Stimulated activated CD8-positive, alpha-beta memory T cell treated with anti-CD3 and anti-CD28 coated beads, Interleukin-7, amount 100 ng/mL, for 48 hours (primary cell): ENCODE measurements at places on chromosomes 7 and 10.

- no peak for DNase-seq
These were observed 27.2 kb downstream of the GTF2IRD1 start for GRCh38 chr7:74480861-74481417.

DNA sequence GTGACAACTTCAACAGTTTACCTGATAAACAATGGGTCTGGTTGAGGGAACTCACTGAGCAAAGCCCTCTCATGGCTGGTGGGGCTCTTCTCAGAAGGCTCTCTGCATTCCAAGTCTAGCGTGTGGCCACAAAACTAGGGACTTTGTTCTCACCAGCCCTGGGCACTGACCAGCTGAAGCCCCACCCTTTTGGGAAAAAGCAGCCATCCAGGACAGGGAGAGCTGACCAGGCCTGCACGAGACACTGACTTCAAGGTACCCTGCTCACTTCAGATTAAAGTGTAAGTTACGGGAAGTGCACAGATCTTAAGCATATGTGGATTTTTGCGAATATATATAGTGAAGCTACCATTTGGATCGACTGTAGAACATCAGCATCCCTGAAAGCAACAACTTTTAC lies 67.4 kb upstream of the LRRC4 start:
- DNase-seq = no peak

GRCh38 chr7:4707980-4708411 lies 25.9 kb downstream of the FOXK1 start:
- no peak for DNase-seq

DNA sequence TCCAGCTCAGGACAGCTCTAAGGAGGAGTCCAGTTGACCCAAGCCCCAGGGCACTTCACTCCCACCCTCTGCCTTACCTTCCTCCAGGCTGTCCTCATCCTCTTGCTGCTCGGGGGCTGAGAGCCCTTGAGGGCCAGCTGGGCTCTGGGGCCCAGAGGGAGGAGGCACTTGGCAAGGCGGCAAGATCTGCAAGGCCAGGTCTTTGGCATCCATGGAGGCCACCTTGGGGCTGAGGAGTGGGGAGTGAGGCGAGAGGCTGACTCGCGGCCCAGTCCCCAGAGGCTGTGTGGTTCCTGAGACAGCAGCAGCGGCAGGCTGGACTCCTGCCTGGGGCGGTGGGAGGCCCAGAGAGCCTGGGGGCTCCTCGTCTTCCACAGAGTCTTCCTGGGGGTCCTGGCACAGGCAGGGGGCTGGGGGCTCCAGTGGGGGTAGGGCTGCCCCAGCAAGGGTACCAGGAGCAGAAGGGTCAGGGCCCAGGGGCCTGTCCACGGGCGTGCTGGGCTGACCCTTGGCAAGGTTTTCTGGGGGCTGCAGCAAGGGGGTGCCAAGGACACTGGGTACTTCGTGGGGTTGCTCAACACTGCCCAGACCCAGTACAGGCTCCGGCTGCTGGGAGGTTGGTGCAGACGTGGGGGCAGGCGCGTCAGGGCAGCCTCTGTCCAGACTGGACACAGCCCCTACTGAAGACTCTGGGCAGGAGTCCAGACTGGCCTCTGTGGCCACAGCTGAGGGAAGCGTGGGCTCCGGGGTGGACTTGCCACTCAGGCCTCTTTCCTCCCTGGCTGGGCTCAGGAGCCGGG lies 6.5 kb downstream of the NACAD start:
- no peak for DNase-seq

DNA sequence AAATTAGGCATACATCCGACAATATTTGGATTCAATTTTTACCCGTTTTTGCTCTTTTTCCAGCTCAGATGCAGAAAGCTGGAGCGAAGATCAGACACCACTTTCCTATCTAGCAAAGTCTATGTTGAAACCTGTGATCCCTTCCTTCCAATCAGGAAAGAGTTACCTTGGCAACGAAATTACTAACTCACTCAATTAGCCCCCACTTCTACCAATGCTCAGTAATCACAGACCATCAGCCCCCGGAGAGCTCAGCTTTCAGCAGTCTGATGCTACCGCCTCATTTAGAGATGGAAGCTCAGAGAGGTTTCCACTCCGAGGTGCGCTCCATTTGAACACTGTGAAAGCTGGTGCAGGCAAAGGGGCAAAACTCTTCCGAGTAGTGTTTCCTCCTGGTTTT lies 6.7 kb downstream of the FRAT1 start:
- no peak for DNase-seq

- no peak for DNase-seq
These were observed 264.4 kb downstream of the TNS3 start for GRCh38 chr7:47317487-47317886.

GRCh38 chr10:33015761-33016547 lies 57.9 kb upstream of the ITGB1 start:
- DNase-seq = no peak

DNA sequence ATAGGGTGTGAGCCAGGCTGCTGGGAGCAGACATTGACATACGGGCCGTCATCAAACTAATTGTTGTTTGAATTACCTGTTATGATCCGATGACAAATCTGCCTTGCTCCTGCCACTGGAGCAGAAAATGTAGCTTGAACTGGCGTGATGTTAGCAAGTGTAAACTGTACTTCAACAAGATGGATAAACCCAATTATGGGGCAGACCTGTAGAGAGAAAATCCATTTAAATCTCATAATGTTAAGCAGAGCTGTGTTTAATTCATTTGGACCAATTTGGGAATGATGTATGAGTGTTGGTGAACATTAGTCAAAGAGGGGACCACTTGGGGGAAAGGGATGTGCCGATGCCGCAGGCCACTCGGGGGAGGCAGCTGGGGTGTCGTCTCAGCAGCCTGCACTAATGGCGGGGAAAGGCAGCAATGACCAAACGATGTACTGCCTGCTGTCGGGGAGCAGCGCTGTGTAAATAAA lies 27.4 kb downstream of the TCF7L2 start:
- DNase-seq = no peak

- no peak for DNase-seq
These were observed 1.8 kb downstream of the HMX2 start for GRCh38 chr10:123149568-123150270.

GRCh38 chr10:70565556-70566514 lies 36.7 kb downstream of the PRF1 start:
- no peak for DNase-seq

GRCh38 chr10:43327986-43328385 lies 43.5 kb upstream of the FXYD4 start:
- no peak for DNase-seq

DNA sequence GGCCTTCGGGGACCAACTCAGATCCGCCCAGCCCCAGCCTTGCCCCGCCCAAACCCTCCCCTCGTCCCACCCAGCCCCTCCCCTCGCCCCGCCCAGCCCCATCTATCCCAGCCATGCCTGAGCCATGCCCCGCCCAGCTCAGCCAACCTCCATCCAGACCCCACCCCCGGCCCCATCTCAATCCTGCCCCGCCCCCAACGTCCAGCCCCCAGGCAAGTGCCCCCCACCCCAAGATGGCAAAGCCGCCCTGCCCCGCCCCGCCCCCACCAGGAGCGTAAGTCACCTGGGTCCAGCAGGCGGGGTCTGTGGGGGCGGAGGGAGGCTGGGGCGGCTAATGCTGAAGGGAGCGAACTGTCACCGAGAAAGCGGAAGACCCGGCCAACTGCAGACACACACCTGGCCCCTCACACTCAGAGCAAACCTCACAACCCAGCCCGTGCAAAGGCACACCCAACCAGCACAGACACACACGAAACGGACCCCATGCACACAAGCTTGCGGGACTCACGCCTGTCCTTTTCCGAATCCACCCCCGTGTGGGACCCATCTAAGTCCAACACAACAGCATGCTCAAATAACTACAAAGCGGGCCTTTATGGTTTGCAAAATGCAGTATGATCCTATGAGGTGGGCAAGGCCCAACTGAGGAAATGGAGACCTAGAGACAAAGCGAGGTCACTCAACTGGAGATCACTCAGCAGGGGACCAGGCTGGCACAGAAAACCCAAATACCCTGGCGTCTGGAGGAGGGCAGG lies 11.5 kb upstream of the OGA start:
- no peak for DNase-seq

DNA sequence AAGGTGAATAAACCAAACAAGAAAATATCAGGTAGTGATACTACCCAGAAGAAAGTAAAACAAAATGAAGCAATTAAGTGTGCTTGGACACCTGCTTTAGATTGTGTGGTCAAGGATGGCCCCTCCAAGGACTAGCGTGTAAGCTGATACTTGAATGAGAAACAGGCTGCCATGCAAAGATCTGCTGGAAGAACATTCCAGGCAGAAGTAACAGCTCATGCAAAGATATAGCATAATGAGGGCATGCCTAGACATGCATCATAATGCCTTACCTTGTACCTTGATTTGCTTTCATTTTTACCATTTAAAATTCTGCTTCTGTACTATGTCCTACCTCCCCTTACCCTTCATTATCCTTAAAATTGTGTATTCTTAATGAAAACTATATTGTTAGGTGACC lies 74.8 kb upstream of the HDAC9 start:
- DNase-seq = no peak

DNA sequence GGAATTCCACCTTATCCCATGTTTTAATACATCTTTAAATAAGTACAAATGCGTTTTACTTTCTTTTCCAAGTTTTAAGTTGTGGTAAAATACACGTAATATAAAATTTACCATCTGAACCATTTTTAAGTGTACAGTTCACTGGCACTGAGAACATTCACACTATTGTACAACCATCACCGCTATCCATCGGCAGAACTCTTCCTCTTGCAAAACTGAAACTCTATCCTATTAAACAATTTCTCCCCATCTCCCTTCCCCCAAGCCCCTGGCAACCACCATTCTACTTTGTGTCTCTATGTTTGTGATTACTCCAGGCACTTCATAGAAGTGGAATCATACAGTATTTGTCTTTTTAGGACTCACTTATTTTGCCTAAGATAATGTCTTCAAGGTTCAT lies 33.8 kb downstream of the HIP1 start:
- no peak for DNase-seq

DNA sequence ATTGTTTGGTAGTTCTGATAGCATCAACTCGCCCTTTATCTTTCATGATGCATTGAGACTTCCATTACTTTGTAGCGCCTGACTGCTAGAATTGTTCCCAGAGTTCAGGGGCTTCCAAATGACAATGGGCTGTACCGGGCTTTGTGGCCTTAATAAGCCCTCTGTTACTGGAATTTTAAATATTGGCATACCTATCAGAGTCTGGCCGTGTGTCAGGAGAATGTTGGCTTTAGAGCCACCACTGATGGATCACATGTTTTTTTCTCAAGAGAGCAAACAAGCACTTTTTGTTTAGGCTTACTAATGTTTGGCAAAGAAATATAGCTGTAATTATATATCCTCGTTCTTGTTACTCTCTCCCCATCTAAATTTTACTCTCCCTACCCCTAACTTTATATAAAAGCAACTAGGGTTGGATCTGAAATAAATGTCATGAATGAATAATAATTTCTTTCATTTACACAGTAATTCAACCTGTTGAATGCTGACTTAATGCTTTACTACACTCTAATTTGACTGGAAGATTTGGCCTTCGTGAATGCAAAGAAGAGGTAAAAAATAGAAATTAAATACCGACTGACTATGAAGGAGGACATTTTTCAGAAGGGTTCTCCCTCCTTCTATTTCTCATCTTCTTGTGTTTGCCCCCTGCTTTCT lies 396.7 kb downstream of the AUTS2 start:
- DNase-seq = no peak

GRCh38 chr10:8033812-8034465 lies 20.5 kb upstream of the GATA3 start:
- no peak for DNase-seq

- no peak for DNase-seq
These were observed 118.8 kb downstream of the DIP2C start for GRCh38 chr10:570628-571163.

DNA sequence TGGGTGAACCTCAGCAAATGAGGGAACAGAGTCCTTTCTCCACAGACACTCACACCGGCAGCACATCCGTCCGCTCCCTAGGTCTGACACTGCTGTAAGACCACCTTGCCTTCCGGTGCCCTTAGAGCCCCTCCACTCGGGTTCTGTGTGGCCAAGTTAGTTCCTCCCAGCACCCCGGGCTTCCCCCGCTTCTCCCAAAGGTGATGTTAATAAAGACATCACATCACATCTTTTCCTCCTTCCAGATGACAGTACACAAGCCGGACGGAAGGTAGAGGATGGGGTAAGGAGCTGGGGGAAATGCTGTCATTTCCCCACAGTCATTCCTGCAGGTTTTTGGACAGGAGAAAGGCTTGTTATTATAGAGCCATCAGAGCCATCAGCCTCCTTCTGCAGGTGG lies 42.3 kb downstream of the OAT start:
- DNase-seq = no peak

DNA sequence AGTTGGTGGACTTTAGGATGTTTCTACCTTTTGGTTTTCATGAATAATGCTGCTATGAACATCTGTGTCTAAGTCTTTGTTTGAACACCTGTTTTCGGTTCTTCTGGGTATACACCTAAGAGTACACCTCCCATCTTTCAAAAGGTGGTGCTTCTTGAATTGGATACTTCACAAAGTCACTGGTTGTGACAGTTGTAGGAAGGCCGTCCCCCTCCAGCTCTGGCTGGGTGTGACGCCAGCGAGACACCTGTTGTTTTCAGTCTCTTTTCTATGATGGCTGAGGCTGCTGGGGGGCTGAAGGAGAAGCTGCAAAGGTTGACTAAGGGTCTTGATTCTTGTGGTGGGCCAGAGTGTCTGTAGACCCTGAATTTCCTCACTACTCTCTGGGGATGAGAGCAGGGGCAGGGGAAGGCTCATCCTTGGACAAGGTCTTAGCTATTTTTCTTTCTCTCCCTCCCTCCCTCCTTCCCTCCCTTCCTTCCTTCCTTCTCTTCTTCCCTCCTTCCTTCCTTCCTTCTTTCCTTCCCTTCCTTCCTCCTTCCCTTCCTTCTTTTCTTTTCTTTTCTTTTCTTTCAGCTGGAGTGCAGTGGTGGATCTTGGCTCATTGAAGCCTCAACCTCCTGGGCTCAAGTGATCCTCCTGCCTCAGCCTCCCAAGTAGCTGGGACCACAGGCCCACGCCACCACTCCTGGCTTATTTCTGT lies 5.6 kb downstream of the NEURL1 start:
- no peak for DNase-seq

- DNase-seq = no peak
These were observed 55.5 kb downstream of the AOAH start for GRCh38 chr7:36668750-36669149.

DNA sequence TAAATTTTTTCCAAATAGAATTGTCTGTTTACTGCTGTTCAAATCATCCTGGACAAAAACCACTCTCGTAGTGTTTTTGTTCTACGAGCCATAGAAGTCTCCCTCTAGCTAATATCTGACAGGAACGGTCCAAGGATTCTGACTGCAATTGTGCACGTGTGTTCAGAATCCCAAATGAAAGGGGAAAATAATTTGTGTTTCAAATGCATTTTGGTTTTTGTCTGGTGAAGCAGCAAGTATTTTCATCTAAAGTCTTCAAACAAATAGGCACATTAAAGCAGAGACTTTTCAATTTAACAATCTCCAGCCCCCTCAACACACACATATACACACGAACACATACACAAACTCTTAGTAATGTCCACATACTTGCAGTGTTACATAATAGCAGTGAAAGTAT lies 475 bp downstream of the NEUROD6 start:
- no peak for DNase-seq

GRCh38 chr10:85916286-85916685 lies 450.3 kb downstream of the GRID1 start:
- no peak for DNase-seq

- DNase-seq = no peak
These were observed 69.1 kb downstream of the MEST start for GRCh38 chr7:130560972-130561371.
